ENCODE measurements at places on chromosomes 16 and 17.

- DNase-seq = no peak
Measured at GRCh38 chr17:77416105-77416713, 275.4 kb downstream of the SEC14L1 start.

GRCh38 chr17:55314784-55315491 lies 50.2 kb downstream of the HLF start:
- DNase-seq = no peak

DNA sequence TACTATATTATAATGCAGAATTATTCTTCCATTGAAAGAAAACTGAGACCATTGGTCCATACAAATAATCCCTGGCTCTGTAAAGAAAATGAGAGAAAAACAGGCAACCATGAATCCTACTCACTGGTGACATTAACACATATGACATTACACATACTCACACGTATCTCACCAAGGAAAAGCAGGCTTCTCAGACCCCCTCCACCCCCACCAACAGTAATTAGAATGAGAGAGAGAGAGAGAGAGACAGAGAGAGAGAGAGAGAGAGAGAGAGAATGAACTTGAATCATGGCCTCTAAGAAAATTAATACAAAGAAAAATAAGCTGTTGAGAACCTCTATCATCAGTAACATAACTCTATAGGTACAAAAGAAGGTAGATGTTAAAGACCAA lies 132.0 kb downstream of the SNX11 start:
- DNase-seq = no peak

- DNase-seq = peak; percentile 75
Measured at GRCh38 chr17:78197147-78197832, 10.1 kb downstream of the AFMID start.

GRCh38 chr16:85326794-85327181 lies 214.5 kb upstream of the CIBAR2 start:
- no peak for DNase-seq

DNA sequence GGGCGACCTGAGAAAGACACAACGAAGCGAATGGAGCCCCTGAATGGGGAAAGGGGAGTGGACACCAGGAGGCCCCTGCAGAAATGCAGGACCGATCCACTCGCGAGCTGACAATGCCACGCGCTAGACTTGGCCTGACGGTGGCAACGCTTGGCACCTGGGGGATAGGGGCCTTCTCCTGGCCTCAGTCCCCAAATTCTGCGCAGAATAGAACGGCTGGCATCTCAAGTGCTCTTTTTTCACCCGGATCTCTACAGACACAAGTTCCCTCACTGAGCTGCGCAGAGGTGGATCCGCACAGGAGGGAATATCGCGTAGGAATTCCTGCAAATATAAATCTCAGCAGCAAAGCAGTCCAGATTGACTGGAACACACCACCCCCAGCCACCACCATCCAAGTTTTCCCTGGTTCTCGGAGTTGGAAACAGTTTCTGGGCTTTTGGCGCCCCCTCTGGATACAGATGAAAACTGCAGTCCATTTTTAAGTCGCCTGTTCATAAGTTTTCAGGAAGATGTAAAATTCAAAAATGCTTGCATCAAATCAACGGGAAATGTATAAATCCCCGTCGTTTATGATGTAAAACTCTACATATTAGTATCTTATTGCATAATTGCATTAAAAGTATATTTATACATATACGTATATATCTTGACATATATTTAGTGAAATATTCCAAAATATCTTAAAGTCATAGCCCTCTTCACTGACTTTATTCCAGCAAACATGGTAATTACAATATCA lies 2.3 kb upstream of the SOX9 start:
- DNase-seq = peak; percentile 86

DNA sequence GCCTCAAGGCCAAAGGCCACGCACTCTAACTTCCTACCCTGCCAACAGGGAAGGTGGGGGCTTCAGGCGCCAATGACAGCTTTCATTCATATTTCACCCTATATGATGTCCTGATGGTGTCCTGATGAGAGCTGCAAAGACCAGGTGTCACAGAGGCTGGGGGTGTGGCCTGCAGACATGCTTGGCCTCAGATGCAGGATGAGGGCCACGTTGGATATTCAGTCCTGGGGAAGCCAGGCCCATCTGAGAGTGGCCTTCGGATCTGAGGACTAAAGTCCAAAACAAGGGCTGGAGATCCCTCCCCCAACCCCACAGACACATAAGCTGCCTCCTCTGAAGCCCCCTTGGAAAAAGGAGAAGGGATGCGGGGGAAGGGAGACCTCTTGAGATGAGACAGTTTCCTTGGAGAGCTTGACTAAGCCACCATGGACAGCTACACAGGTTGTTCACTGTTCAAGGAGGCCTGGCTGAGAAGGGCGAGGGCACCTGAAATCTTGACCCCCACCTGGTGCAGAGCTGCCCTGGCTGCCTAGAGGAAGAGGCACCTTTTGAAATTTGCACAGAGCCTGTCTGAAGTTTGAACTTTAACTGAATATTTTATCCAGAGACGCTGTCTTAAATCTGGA lies 24.3 kb upstream of the GSG1L start:
- DNase-seq = no peak

- DNase-seq = no peak
Measured at GRCh38 chr16:89219365-89219764, 1.9 kb downstream of the ZNF778 start.

- no peak for DNase-seq
Measured at GRCh38 chr17:42835732-42836131, 2.5 kb downstream of the PSME3 start.

GRCh38 chr16:67372664-67373063 lies 20.6 kb downstream of the TPPP3 start:
- peak; percentile 77 for DNase-seq

DNA sequence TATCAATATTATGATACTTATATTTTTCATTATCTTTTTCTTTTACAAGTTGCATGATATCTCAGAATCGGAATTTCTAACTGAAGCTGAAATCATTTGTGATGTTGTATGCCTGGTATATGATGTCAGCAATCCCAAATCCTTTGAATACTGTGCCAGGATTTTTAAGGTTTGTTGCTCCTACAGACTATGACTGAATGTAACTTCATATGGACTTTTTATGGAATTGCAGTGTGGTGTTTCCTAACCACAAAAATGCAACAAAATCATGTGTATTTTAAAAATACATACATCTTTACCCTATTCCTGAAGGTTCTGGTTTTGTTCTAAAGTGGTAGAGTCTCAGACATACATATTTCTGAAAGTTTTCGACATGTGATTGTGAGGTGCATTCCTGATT lies 58.8 kb upstream of the RHBDL3 start:
- DNase-seq = no peak

- DNase-seq = peak; percentile 82
Measured at GRCh38 chr17:9356488-9356911, 219.1 kb downstream of the STX8 start.

DNA sequence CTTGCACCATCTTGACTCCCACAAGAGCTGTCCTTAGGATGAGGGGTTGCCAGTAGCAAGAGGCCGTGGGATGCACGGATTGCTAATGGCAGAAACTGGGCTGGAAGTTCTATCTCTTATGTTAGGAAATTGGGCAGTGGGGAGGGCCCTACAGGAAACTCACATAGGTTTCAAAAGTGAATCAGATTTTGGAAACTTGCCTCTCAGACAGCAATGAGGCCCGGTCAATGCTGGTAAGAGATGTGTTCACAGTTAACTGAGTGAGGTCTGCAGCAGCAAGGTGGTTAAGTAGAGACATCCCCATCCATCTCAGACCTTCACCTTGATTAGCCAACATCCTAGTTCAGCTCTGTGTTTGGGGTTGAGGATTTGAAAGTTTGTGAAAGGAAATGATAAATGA lies 164.7 kb downstream of the ABCA8 start:
- no peak for DNase-seq

GRCh38 chr17:76138234-76138895 lies 2.7 kb downstream of the FOXJ1 start:
- peak; percentile 50 for DNase-seq

GRCh38 chr16:73177729-73178295 lies 129.9 kb upstream of the ZFHX3 start:
- no peak for DNase-seq

- peak; percentile 63 for DNase-seq
Measured at GRCh38 chr17:21098934-21099689, 27.7 kb upstream of the DHRS7B start.

GRCh38 chr16:88505405-88506082 lies 52.5 kb downstream of the ZFPM1 start:
- no peak for DNase-seq

- no peak for DNase-seq
Measured at GRCh38 chr17:72307836-72308235, 187.0 kb downstream of the SOX9 start.

DNA sequence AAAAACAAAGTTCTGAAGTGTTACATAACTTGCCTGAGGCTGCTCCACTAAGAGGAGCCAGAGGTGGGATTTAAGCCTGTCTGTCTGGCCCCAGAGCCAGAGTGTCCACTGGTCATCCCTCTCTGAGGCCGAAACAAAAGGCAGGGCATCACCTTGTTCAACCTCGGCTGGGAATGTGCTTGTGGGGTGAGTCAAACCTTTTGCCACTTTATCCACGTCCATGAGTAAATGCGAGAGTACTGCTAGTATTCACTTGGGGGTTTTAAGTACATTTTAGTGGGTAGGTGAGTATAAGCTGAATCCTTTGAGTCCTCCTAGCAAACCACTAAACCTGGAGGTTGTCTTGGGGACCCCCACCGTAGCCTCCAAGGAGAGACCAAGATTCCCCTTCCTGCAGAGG lies 103.5 kb downstream of the STX8 start:
- no peak for DNase-seq

GRCh38 chr17:75720656-75721462 lies at the start of gene ITGB4:
TSS of gene ITGB4 (plus strand) at chr17:75721459. CDS start at chr17:75724704, 3,245 bp downstream.
- DNase-seq = no peak

DNA sequence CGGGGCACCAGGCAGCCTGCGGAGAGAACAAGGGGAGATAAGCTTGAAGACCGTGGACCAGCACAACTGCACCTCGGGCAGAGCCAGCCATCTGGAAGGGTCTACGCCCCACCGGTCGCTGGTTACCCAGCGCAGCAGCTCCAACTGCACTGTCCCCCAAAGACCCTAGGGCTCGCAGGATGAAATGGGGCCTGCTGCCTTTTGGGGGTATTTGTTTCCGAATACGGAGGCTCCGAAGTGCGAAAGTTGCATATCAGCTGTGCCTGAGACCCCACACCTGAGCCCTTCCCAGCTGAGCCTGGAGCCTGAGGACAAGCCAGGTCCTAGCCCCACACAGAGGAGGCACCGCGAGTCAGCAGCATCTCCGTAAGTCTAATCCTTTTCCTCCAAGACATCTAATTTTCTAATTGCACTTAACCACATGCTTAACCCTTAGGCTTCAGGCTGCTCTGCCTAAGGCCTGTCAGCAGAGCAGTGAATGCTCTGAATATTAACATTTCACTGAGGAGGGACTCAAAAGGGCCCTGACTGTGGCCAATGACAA lies 4.0 kb downstream of the KIFC3 start:
- no peak for DNase-seq

DNA sequence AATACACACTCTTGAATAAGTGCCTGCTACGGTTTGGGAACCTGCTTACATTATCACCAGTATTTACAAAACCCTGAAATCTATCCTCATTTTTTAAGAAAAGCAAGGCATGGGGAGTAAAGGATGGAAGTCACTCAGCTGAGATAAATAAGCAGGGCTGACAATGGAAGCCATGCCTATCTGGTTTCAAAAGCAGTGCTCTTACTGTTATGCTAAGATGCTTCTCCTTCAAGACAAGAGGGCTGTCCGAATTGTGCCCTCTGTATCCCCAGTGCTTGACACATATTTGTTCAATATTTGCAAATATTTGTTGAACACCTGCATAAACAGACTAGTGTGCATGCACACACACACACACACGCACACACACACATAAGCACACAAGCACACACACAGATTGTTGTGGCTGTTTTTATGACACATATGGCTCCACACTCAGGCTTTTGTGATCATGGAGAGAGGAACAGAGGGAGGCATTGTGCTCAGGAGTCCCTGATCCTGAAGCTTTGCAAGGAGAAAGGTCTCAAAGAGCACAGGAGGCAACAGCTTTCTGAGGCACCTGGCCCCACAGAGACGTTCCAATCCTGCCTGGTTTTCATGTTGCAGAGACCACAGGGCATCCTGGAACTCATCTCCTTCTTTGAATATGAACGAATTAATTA lies 401.6 kb upstream of the CDH11 start:
- DNase-seq = no peak

DNA sequence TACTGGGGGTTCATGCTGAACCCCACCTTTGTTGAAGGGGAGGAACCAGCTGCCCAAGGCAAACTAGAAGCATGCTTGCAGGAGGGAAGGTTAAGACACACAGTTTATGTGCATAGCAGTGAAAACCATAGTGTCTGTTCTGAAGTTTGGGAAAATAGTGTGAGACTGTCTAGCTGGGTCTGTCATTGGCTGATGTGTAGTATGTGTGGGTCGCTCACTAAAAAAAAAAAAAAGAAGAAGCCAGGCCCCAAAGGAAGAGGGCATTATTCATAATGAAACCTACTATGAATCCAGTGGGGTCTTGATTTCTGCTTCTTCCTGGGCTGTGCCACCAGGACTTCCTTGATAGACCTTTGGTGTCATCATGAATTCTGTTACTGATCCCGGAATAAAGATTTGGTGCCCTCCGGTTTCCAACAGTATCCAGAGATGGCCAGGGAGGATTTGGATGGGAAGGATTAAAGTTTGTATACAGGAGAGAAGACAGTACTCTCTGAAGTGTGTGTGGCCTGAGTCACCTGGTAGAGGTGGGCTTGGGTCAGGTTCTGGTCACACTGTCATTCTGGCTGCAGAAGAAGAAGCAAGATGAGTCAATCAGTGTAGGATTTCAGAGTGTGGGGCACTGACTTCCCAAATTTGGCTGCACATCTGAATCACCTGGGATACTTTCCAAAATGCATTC lies 220.3 kb downstream of the PRKCA start:
- no peak for DNase-seq

DNA sequence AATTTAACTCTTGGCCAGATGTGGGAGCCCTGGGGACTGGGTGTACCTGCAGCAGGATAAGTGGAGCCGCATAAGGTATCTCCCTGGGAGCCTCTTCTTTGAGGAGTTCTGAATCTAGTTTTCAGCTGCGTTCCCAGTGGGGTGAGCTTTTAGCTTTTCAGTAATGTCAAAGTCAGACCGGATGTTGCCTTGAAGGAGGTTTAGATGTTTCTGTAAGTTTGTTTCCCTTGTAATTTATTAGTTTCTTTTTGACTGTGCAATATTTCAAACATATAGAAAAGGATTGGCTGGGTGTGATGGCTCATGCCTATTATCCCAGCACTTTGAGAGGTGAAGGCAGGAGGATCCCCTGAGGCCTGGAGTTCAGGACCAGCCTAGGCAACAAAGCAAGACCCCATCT lies 98.6 kb upstream of the EEF2KMT start:
- no peak for DNase-seq

DNA sequence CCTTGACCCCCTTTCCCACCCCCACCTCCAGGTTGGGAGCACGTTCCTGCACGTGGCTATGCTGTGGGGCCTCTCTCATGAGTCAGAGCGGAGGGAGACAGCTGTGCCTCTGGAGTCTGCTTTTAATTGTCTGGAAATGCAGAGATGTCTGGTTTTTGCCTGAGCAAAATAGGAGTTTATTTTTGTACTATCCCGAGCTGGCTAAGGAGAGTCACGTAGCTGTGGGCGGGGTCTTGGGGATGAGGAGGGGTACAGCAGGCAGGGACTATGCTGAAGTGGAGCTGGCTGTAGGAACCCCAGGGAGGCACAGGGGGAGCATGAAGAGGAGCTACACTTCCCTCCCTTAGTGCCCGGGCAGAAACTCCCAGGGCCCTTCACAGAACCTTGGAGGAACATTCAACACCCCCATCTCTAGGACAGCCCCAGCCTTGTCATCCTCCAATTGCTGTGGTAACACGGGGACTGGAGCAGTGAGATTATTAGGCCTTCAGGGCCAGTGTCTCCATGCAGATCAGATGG lies 44.7 kb upstream of the LGALS9 start:
- no peak for DNase-seq

All from pons (tissue), 1 donor.